HT1080 (cell line): ENCODE measurements at places on chromosomes 4 and X. TPM values are rescaled to one million over a fixed set of nuclear protein-coding genes. Genes with fewer than 3 reads are reported as not detected.

- no peak for DNase-seq
Measured at GRCh38 chrX:95332530-95332929, 1352.1 kb upstream of the DIAPH2 start.

GRCh38 chr4:123299212-123299691, 97.3 kb upstream of the SPRY1 start:
- no peak for DNase-seq

- no peak for DNase-seq
Measured at GRCh38 chr4:119471259-119471658, 149.3 kb upstream of the FABP2 start.

- no peak for DNase-seq
Measured at GRCh38 chrX:626745-627509, 3.7 kb upstream of the SHOX start.

DNA sequence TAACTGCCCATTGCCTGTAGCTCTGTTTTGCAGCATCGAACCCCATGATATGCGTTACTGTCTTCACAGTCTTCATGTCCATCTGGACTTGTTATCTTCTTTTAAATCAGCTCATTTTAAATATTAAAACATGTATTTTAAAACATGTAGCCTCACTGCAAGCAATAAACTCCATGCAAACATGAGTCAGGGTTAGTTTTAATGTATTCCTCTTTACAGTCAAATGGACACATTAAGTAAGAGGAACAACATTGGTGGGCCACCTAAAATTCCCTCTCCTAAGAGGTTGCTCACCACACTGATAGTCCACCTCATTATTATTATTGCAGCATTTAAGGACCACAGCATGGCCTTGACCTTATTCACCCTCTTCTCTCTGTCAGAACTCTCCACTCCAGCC, 74.1 kb downstream of the CLCN5 start:
- DNase-seq = no peak

Gene RNF150
- 0.37 and 0.73 TPM in 2 replicates for total RNA-seq

DNA sequence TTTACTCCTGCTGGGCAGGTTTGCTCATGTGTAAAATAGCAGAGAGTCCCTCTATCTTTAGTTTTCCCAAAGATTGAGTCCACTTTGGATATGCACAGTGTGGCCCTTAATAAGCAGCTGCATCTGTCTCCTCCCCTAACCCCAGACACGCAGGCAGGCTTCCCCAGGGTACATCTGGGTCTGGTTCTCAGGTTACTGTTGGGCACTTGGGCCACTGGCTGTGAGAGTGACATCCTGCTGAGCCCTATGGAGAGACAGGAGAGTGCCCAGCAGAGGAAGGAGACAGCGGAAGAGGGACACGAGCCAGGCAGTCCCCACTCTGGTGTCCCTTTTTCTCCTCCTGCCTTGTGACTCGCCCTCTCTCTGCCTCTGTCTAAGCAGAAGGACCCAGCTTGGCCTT, 16.0 kb downstream of the XK start:
- no peak for DNase-seq

DNA sequence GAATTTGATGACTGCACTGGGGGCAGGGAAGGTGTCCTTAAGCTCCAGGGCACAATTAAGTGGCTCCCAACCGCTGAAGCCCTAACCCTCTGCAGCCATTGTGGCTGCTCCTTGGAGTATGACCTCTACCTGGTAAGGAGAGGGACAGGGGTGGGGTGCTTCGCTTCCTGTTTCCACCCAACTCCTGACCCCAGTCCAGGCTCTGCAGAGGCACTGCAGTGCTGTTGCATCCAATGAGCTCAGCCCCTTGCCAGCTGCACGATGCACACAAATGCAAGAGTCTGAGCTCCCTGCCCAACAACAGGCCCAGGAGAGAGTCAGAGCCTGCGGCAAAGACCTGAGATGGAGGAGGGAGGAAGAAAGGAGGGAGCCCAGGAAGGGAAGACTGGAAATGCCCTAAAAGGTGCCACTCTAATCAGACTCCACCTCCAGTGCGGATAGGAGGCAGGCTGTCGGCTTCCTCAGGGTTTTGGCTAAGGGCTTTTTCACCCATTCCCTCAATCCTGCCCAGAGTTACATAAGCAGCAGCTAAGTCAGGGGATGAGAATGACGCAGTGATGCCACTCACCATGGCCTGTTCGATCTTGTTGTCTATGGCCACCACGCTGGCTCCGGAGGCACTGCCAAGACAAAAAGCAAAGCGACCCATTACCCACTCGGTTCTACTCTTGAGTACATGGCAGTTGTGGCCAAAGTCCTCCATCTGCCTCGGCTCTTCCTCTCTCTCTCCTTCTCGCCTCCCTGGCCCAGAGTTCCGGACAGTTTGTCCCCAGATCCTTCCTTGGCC, 60.1 kb downstream of the TSC22D3 start:
- no peak for DNase-seq

- peak; percentile 38 for DNase-seq
Measured at GRCh38 chrX:31423609-31424189, 351.9 kb upstream of the FTHL17 start.

DNA sequence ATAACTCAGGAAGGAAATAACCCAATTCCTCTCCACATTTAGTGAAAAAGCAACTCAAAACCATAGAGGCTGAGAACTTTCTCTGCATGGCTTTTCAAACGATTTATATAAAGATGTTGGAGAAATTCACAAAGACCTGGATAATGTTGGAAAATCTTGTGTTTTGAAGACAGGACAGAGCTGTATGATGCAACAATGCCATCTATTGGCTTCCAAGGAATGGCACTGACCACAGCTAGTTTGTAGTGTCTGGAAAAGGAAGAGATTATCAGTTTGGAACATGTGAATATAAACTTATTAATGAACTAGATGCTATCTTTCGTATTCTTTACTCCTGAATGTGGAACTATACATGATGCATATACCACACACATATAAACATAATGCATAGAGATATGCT, 503.6 kb downstream of the IL1RAPL1 start:
- peak; percentile 1 for DNase-seq

GRCh38 chr4:136319789-136320464, 1212.4 kb downstream of the PCDH18 start:
- DNase-seq = peak; percentile 92

DNA sequence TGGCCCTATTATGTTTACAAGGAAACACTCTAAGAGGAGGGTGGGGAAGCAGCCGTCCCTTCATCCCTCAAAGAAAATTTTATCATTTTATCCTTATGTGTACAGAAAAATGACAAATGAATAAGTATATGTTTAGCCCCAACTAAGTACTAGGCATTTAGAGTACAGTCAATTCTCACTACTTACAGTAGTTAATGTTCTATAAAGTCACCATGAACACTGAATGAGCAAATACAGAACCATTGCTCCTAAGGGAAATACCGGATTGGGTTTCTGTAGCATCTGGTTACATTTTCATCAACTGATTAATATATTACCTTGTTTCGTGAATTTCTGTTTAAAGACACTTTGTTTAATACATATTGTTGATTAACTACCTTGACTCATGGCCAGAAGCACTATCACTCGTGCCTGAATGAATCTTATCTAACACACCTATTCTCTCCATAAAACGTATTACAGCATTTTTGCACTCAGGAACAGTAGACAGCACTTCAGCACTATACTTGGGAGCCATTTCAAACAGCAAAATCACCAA, 109.3 kb downstream of the ASB9 start:
- DNase-seq = no peak

Gene CENPVL1
- total RNA-seq = not detected in 2 replicates

Gene TET2
- total RNA-seq = 4.8 and 6.9 TPM in 2 replicates

DNA sequence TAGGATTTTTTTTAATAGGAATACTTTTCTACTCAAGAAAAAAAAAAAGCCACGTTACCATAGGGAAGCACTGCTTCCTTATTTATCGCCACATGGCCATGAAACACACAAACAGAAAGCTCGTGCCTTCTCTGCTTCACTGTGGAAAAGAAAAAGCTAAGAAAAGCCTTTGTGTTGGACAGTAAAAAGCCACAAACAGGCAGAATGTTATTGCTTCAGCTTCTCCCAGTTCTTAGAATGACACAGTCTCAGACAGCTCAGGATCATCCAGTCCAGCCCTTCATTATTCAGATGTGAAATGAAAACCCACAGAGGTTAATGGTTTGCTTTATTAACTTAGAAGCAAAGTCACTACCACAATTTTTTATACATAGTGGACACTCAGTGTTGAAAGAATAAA, 181.6 kb upstream of the NOCT start:
- DNase-seq = no peak

DNA sequence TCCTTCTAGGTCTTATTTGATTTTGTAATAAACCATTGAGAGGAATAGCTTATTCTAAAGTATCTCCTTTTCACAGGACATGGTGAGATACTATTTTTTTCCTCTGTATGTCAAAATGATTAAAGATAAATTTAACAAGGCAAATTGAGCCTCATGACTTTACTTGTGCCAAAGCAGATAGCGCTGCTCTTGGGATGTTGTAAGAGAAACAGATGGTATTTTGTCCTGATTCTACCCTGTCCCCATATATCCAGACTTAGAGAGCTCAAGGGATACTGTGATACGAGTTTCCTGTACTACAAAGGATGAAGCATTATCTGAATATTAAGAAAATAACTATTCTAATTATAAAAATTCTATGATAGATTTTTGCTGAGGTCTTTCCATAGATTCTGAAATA, 34.0 kb downstream of the EMCN start:
- DNase-seq = no peak
